Colonic mucosa (tissue), 4 donors: ENCODE measurements at places on chromosomes 1 and 21. TPM values are rescaled to one million over a fixed set of nuclear protein-coding genes. Genes with fewer than 3 reads are reported as not detected.

TMEM200B gene
- 1.5 TPM for total RNA-seq

GRCh38 chr1:222020553-222020952 is 278.7 kb upstream of the DUSP10 start:
- H3K27me3 ChIP-seq = no peaks in the 10 kb centered on the region
- H3K36me3 ChIP-seq = no peaks in the 10 kb centered on the region
- H3K4me1 ChIP-seq = no peaks in the 10 kb centered on the region
- DNase-seq = no peak

GRCh38 chr1:117312453-117313138 is 54.7 kb upstream of the MAN1A2 start:
- no peaks in the 10 kb centered on the region for H3K27me3 ChIP-seq
- H3K4me3 ChIP-seq = no peak overlapping the region
- H3K4me1 ChIP-seq = no peaks in the 10 kb centered on the region
- H3K27ac ChIP-seq = no peak overlapping the region

GRCh38 chr1:245337829-245338484 is 183.2 kb downstream of the KIF26B start:
- no peaks in the 10 kb centered on the region for H3K36me3 ChIP-seq
- no peak for DNase-seq
- H3K4me1 ChIP-seq = no peaks in the 10 kb centered on the region
- no peak overlapping the region for H3K27ac ChIP-seq
